ENCODE measurements at places on chromosomes 6 and 20.
A peak's percentile ranks its signal among the peaks of the same experiment; 100 is the strongest.

- no peak for DNase-seq
Measured at GRCh38 chr6:167294241-167294640, 3.1 kb downstream of the UNC93A start.

DNA sequence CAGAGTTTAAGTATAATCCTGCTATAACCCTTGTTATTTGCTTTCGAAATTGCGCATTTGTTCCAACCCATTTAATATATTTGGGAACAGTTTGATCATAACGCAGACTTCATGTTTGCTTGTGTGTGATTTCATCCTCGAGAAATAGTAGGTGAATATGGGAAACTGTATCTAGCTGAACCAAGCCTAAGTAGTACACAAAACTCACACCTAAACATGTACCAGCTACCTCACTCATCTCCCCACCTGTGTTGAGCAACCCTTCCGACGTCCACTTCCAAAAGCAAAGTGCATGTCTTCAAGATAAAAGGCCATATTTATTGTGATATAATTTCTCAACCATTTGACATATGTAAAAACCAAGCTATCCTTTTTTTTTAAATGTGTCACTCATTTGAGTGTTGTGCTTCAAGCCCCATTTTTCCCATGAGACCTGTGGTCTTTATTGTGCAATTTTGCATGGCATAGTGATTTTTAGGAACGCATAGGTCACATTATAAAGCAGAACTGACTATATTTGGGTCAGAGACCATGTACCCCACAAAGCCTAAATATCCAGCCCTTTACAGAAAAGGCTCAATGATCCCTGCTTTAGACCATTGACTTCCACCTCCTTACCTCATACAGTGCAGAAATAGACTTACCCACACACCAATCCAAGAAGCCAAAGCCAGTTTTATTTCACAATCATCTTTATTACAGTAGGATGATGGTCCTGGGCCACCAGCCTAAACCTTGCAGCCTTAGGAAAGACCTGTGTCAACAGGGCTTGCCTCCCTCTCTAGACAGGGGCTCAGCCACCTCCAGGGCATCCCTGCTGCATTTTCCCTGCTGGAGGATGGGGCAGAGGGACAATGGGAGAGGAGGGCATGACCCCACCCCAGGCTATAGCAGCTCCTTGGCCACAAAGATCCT is 7.1 kb downstream of the CCND3 start:
- DNase-seq: no peak

DNA sequence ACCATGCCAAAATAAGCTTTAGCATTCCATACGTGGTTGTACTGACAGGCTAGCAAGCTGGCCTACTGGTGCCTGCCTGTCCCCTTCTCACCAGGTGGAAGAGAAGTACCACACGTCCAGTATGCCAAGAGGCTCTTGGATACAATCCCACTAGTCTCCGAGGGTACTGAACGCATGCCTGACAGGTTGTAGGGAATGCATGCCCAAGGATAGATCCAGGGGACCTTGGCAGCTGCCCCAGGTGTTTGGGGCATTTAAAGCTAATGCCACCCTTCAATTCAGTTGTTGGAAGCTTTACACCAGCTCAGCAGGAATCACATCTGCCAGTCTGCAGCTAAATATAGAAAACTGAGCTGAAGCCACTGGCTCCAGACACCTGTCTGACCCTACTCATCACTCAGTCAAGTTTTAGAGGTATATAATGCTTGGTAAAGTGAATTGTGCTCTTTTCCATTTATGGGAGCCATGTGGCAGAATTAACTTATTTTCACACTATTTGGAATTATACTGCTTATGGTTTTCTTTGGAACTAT is 4.9 kb downstream of the TUBB2B start:
- no peak for DNase-seq

DNA sequence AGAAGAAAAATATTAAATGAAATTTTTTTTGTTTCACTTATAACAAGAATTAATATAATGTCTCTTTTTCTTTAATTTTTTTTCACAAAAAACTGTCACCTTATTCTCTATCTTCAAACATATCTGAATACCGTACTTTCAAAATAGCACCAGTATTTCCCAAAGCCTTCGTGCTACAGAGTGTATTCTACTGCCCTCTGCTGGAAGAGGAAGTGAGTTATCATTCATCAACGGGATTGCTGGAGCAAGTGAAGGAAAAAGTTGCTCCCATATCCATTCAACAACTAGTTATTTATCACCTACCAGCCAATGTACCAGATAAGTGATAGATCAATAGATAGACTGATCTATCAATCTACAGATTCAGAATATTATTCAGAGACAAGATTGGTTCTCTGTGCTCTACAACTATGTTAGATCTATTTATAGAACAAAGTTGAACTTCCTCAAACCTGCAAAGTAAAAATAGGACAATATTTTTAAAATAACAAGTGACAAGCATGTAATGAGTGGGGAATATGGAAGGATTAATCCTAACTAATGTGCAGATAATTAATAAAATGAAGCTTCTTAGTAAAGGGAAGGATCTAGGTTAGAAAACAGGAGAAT is 26.7 kb upstream of the TFAP2B start:
- peak; percentile 21 for DNase-seq

- peak; percentile 97 for DNase-seq
Measured at GRCh38 chr20:4064144-4064909, 49.0 kb upstream of the RNF24 start.

- DNase-seq: no peak
Measured at GRCh38 chr6:12522347-12522746, 194.2 kb upstream of the PHACTR1 start.
